Activated CD4-positive, alpha-beta T cell treated with anti-CD3 and anti-CD28 coated beads for 1 hour (primary cell): ENCODE measurements at places on chromosomes 6 and 20.

- DNase-seq = no peak
Observed at GRCh38 chr6:14621518-14621917, 503.9 kb downstream of the CD83 start.

DNA sequence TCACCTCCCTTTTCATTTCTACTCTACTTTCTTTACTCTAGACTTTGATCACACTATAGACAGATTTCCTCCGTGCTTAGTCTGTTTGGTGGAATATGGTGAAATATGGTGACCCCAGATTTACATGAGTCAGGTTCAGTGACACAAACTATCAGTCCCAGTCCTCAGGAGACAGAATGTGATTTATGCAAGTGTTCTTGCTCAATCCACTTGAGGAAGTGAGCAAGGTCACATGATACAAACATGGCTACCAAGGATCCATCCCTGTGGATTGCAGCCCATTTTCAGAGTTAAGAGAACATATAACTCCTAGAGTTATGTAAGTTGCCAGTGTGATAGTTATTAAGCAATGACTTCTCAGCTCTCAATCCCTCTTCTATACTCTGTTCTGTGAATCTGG, 23.7 kb upstream of the TSHZ2 start:
- DNase-seq = no peak

- DNase-seq = no peak
Observed at GRCh38 chr20:46058599-46059281, 29.7 kb downstream of the SLC12A5 start.

DNA sequence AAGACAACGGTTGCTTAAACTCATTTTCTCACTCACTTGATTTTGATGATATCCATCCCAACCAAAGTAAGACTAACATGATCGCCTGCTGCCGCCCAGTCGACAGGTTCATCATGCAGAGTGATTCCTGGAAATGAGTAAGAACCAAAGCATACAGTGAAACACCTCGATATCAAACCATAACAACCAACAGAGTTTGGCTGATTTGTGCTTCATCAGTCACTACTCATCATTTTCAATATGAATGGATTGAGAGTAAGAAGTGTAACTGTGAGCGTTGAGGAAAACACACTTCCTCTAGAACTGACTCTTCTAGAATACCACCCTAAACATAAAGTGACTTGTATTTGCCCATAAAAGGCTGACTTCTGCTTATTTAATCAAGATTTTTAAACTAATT, 29.2 kb upstream of the ALDH8A1 start:
- no peak for DNase-seq

GRCh38 chr20:8431538-8432434, 299.7 kb downstream of the PLCB1 start:
- DNase-seq = no peak

DNA sequence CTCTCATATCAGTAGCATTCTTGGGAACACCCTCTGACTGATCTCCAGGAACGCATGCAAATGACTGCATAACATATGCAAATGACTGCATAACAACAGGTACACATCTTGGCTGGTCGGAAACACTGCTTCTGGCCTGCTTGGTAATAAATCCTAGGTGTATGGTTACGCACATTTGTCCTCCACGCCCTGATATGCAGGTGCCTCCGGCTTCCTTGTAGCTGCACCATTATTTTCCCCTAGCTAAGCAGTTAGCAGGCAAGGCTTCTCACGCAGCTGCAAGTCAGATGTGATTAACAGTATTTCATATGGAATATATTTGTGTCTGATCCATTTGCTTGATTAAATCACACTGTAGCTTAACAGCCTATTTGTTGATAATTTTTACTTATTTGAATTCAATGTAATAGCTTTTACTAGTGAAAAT, 5.9 kb downstream of the RPS6KA2 start:
- DNase-seq = no peak

- no peak for DNase-seq
Observed at GRCh38 chr20:313948-314347, 11.4 kb upstream of the SOX12 start.

DNA sequence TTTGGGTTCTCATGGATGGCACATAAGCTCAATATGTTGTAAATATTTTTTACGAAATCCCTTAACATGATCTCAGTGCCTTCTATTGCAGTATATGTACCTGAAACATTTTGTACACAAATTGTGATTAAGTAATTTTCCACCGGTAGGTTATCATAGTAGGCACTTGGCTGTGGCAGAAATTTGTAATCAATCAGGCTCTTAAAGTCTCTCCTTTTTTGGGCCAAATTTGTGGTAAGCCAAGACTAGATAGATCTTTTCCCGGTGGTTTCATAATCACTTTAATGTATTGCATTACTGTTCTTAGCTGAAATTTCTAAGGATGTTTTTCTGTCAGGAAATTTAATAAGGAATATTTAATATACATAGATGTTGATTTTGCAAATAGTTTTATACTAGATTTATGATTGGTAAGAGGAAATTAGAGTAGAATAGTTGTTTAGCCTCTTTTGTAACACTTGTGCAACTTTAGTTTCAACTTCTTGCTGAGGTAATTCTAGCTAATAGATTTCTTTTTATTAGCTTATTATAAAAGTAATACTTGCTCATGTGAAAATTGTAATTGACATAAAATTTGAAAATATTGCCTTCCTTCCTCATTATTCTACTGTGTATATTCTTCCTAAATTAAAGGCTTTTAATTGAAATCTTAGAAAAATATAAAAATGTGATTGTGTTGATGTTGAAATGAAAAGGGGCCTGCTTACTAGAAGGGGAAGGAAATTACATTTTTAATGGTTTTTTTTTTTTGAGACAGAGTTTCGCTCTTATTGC, 3.2 kb downstream of the PCMT1 start:
- no peak for DNase-seq

DNA sequence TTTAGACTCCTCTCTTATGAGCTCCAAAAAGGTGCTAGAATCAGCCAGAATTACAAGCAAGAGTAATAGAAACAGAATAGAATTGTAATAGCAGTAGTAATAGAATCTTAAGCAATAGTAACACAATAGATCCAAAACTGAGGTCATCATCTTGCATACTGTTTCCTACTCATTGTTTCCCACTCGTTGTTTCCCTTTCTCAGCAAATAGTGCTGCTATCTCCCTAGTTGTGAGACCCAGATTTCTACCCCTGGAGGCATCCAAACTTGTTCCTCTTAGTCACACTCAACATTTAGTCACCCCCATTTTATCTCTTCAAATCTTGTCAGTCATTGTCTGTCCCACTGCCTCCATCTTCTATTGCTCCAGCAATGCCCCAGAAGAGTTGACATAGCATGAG, 356.9 kb upstream of the MARCKS start:
- no peak for DNase-seq

- DNase-seq = no peak
Observed at GRCh38 chr20:16707674-16708073, 22.2 kb upstream of the SNRPB2 start.

- peak; percentile 28 for DNase-seq
Observed at GRCh38 chr6:41732591-41733359, 2.6 kb downstream of the TFEB start.

DNA sequence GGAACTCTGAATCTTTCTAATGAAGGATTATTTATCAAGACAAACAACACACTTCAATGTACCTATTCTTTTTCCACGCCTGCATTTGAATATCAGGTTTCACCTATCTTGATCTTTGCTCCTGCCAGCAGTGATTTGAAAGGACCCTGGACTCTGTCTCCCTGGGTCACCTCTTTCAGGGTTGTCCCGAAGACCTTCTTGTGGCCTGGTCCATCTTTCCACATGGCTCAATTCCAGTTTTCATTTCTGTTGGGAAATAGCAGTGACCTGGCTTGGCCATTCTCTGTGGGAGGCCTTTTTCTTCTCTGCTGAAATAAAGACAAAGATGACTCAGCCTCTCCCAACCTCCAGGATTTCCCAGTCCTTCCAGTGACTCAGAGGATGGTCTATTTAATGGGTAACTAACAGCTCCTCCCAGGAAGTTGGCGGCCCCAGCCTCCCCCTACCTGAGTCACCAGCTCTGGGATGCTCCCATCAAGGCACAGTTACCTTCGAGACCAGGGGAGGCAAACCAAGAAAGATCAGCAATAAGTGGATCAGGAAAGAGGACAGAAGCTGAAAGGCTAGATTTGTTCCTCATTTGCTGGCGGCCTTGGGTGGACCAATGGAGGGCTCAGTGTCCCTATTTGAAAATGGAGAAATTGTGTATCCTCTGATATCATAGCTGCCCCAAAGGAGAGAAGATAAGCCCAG, 120.2 kb upstream of the RNF24 start:
- DNase-seq = no peak

DNA sequence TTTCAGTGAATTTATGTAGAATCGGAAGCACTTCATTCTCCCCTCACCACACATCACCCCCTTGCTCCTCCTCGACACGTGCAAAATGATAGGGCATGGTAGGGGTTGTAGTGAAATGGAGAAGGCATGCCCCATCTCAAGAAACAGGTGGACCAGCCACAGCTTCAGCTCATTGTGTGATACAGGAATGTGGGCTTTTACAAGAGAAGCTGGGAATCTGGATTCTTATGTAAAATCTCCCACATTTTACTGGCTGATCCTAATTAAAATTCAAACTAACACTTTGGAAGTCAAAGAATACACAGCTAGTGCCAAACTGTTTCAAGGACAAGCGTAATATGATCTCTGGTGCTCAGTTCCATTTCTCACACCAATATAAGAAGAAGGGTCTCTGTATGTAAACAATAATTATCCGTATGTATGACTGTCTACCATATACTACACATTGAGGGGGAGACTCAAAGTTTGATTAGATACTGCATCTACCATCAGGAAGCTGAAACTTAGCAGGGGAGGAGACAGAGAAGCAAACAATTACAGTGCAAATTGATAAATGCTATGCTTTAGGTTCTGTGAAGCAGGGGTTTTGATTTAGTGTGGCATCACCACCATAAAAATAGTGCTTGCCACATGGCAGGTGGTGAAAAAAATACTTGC, 24.3 kb upstream of the KIAA0408 start:
- DNase-seq = no peak

DNA sequence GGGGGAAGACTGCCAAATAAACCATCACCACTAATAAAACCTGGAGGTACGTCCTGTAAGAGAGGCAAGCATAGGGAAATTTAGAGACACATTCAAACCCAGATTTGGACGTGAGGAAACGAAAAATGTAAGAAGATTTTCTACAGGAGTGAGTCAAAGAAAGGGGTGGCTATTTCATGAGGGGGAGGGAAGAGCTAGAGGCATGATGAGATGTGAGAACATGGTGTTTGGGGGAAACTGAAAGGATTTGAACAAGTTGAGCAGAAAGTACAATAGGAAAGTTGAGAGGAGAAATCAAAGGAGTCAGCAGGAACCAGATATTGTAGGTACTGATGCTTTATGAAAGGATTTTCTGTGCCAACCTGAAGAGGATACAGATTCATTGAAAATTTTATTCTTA, 179.1 kb upstream of the HS3ST5 start:
- DNase-seq = no peak

GRCh38 chr6:169568314-169569087, 133.3 kb downstream of the WDR27 start:
- no peak for DNase-seq

DNA sequence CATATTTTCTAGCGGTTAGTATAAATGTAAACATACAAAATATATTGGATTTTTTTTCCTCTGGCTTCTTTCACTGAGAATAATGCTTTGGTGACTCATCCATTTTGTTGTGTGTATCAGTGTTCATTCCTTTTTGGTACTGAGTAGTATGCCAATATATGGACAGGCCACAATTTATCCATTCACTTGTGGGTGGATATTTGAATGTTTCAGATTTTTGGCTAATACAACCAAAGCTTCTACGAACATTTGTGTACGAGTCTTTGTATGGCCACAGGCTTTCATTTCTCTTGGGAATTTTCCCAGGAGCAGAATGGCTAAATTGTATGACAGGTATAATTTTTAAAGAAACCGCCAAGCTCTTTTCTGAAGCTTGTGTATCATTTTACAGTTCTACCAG, 677.5 kb downstream of the HDGFL1 start:
- no peak for DNase-seq

DNA sequence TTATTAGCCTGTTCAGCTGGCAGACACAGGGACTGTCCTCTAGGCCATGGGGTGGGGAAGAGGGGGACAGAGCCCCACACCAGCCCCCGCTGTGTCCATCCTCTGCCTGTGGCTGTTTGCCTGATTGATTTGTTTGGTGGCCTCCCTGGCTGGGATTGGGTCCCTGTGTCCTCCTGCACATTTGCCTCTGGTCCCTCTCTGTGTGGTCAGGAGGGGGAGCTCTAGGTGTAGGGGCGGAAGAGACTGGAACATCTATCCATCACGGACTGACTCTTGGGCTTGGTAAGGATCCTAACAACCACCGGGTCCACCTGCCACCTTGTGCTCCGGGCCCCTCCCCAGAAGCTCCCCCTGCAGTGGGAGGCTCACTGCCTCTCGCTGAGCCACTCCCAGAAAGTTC, 38.4 kb upstream of the CCDC167 start:
- DNase-seq = no peak

- DNase-seq = no peak
Observed at GRCh38 chr20:39939241-39939865, 749.7 kb downstream of the MAFB start.

GRCh38 chr6:12720310-12720709, 3.7 kb downstream of the PHACTR1 start:
- DNase-seq = no peak

- no peak for DNase-seq
Observed at GRCh38 chr6:71499667-71500066, 211.1 kb downstream of the OGFRL1 start.

DNA sequence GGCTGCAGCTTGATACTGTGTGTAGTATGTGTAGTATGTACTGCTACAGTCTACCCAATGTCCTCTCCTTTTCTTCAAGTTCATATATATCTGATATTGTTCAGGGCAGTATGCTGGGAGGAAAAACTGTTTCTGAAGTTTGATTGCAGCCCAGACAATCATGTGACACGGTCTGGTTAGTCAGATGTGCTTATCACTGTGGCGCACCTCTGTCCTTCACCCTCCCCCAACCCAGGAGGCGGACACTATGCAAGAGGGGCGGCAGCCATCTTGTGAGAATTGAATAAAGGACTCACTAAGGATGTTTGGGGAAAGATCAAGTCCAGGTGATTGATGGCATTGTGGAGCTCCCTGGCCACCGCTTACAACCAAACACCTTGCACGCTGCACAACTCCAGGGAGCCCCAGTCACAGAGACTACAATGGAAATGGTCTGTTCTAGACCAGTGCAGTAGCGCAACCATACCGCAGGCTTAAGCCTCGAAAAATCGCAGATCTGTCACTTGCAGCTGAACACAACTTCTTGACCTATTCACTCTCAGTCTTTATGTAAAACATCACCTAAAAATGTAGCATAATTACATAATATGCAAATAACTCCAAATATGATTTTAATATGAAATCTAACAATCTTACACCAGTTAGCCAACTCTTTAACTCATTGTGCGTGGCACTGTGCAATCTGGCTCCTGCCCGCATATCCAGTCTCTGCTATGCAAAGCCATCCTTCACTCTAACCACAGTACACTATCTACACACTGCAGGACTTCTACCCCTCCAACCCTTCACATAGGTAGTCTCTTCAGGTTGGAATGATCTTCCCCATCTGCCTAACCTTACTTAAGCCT, 79.3 kb downstream of the VGLL2 start:
- no peak for DNase-seq

GRCh38 chr6:36075656-36076055, 48.0 kb downstream of the MAPK14 start:
- DNase-seq = no peak

GRCh38 chr20:17882834-17883591, 85.6 kb downstream of the SNX5 start:
- DNase-seq = no peak

- no peak for DNase-seq
Observed at GRCh38 chr20:37452236-37452635, 68.8 kb upstream of the NNAT start.
